ENCODE measurements at places on chromosomes 11 and 22.
A peak's percentile ranks its signal among the peaks of the same experiment; 100 is the strongest.

GRCh38 chr11:124938206-124938765, 2.4 kb upstream of the HEPACAM start:
- DNase-seq: no peak

DNA sequence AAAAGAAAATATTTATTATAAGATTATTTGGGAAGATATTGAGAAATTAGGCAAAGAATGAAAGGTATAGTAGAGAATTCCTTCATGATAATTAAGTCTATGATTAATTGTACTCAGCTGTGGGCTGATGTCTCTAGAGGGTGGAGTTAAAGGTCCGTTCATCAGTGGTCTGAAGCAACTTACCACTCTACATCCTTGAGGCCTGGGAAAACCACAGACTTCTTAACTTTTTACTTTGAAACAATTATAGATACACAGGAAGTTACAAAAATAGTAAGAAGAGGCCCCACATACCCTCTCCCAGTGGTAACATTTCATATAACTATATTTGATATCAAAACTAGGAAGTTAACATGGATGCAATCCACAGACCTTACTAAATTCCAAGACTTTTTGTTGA, 167.0 kb upstream of the NECTIN1 start:
- DNase-seq: no peak

GRCh38 chr11:73326929-73327811, 19.1 kb downstream of the ARHGEF17 start:
- peak; percentile 71 for DNase-seq

- DNase-seq: no peak
Observed at GRCh38 chr11:86784241-86784681, 16.1 kb upstream of the PRSS23 start.

GRCh38 chr11:41189701-41190436, 269.6 kb downstream of the LRRC4C start:
- DNase-seq: no peak

DNA sequence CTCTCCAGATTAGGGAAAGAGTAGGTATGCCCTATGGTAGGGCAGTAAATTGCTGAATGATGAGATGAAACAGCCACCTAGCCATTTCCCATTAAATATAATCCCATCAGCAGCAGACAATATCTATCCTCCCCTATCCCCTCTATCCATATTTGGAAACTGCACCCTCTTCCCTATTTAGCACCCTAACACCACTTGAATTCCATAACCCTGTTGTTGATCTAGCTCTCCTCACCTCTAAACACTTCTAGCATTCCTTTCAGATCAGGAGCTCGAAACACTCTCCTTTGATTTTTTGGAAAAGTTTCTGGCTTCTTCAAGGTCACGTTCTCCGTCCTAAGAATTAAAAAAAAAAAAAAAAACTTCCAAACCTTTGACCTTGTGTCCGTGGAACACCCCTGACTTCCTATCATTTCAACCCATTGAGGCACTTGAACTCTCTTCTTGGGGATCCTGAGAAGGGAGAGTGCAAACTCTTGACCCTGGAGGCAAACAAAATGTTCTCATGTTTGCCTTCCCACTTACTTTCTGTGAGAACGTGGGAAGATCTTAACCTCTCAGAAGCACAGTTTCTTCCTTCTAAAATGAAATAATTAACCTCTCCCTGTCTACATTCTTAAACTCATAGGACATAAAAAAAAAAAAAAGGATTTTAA, 19.0 kb downstream of the TRIM5 start:
- no peak for DNase-seq

- no peak for DNase-seq
Observed at GRCh38 chr11:95092549-95093324, 3.1 kb downstream of the ENDOD1 start.

- DNase-seq: no peak
Observed at GRCh38 chr11:35061516-35062440, 77.2 kb upstream of the CD44 start.

- no peak for DNase-seq
Observed at GRCh38 chr11:13942971-13943381, 19.5 kb upstream of the SPON1 start.

DNA sequence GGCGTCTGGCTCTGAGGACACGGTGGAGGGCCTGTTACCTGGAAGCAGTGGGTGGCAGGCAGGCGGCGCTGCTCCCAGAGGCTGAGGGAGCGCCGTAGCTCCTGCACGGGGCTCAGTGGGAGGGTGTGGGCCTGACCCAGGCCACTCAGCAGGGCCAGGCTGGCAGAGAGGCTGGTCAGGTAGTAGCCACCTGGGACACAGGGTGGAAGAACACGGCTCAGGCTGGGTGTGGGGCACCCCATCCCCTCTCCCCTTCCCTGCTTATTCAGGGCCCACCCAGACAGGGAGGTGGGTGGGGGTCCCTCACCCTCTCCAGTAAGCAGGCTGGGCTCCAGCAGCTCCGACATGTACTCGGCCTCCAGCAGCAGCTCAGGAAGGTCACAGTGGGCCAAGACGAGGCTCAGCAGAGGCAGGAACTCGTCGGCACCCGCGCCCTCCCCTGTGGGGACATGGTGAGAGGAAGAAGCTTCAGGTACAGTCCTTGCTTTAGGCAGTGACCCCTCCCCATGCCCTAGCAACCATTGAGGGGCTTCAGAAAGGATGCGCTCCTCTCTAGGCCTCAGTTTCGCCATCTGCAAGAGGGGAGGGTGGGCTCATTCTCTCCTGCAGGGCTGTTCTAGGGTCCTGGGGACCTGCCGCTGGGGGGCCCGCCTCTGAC, 2.9 kb downstream of the RIN1 start:
- DNase-seq: no peak

- DNase-seq: no peak
Observed at GRCh38 chr22:23744001-23744400, 6.9 kb downstream of the ZNF70 start.

- no peak for DNase-seq
Observed at GRCh38 chr11:22347857-22348487, 9.8 kb downstream of the SLC17A6 start.

- DNase-seq: no peak
Observed at GRCh38 chr11:74147199-74147929, 23.4 kb downstream of the C2CD3 start.

DNA sequence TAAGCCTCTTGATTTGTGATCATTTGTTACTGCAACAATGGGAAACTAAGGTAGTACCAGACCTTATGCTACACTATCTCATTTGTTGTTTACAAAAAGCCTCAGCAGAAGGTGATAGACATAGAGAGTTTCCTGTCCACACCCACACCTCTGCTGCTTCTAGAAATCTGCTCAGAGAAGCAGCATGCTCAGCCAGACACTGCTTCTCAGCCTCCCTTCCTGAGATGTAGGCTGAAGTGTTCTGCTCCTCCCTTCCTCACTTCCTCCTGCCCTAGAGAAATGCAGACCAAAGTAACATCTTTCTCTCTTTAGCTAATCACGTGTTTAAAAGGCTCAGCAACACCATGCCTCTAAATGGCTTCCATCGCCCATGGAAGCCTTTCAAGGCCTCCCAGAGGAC, 88.4 kb downstream of the SLC1A2 start:
- no peak for DNase-seq

DNA sequence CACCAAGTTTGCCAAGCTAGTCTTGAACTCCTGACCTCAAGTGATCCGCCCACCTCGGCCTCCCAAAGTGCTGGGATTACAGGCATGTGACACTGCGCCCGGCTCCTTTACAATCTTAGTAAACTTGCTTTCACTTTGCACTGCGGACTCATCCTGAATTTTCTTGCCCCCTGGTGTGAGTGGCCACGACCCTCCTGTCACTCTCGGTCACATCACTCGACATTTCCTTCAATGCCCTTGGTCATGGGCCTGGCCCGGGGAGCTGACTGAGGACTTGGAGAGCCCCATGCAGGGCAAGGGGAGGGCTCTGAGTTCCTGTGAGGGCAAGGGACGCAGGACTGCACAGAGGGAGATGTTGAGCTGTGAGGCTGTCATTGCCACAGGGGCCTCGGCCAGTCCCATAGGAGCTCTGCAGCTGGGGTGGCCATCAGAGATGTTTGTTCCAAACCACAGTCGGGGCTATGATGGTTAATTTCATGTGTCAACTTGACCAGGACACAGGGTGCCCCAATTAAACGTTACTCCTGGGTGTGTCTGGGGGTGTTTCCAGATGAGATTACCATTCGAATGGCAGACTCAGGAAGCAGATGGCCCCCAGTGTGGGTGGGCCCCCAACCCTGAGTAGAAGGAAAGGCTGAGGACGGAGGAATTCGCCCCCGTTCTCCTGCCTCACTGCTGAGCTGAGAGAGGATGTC, 21.2 kb downstream of the A4GALT start:
- DNase-seq: no peak

DNA sequence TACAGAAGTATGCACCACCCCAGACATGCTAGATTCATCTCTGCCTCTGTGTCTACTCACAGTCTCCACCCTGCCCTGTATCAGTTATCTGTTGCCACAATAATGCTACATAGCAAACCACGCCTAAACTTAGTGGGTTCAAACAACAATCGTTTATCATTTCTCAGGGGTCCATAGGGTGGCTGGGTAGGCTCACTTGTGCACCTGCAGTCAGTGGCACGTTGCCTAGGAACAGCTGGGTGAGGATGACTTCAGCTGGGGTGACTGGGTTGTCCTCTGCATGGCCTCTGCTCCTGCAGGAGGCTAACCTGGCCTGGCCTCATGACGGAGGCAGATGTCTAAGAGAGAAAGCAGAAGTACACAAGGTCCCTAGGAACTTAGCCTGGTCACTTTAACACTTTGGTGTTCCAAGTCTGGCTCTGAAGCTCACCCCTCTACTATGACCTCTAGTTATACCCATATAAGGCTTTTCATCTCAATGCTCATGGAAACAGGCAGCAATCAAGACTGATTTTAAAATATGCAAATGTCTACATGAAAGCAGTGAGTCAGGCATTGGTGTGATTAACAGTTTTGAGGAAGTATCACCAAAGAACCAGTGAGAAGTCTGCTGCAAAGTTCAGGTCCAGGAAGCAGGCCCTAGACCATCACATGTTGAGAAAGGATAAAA, 10.7 kb downstream of the OLFML1 start:
- peak; percentile 50 for DNase-seq

GRCh38 chr22:26075251-26075650, 94.0 kb upstream of the SEZ6L start:
- DNase-seq: no peak

DNA sequence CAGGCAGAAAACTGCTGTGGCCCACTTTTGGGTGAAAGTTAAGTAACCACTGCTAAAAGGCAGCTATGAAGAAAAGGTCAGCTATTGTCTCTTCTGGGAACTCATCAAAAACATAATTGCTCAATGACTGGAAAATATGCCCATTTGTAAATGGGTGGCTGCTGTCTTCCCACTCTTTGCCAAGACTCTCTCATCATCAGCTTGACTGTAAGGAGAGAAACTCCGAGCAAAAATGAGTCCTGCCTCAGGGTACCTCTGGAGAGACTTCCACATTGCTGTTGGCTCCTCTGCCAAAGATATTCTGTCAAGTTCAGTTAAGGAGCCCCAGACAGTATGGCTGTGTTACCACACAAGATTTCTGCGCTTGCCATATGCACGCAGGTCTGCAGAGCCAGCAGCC, 138.7 kb downstream of the BBOX1 start:
- DNase-seq: no peak

DNA sequence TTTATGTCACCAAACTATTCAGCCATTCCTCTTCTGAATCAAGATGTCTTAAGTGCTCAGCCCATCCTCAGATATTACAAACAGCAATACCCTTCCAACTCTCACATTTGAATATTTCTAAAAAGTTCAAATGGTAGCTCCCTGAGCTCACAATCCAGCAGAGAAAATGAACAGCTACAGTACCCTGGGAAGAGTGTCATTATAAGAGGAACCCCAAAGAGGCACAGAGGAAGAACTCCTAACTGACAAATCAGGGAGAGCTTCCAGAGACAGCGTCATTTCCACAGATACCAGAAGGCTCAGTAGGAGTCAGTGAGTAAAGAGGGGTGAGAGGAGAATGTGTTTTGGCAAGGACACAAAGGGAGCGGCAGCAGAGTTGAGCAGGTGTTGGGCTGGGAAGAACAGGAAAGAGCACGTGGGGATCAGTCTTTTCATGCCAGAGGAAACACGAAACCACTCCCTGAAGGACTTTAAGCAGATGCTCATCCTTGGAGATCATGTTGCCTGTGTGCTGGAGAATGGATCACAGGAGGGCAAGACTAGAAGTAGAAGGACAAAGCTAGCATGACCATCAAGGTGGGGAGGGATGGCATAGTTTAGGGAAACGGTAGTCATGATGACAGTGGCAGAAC, 4.3 kb downstream of the CLTCL1 start:
- DNase-seq: no peak

DNA sequence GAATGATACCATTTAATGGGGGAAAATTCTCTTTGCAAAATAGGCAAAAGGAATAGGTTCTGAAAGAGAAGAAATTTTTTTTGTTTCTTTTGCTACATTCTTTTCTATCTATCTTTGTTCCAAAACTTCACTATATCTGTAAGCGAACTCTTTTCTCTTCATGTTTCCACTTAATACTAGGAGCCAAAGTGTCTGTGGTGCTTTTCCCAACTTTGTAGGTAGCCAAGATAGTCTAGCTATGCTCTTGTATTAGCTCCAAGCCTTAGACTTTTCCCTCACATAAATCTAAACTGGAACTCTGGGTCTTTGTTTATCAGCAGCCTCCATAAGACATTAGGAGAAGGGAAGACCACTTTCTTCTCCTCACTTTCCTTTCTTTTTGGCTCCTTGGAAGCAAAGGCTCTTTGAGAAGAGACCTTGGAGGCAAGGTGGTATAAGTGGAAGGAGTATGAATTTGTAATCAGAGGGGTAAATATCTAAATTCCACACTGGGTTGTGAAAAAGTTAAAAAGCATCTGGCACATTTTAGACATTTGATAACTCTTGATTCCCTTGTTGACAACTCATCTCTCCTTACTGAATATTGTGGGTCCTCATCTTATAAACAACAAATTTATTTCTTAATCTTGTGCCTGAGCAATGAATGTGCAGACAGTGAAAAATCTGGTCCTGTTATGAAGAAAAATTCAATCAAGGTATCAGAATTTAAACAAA, 130.0 kb downstream of the EHF start:
- no peak for DNase-seq

DNA sequence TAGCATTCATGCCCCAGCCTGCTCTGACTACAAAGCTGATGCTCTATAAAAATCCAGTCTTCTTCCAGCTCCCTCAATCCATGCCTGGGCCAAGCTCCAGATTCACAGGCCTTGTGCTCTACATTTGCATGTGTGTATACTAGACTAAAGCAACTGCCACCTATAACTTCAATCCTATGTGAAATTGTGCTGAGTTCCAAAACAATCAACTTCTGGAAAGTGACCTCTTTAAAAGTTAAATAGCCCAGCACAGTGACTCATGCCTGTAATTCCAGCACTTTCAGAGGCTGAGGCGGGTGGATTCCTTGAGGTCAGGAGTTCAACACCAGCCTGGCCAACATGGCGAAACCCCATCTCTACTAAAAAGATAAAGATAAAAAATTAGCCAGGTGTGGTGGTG, 114.3 kb upstream of the ZC3H12C start:
- no peak for DNase-seq

DNA sequence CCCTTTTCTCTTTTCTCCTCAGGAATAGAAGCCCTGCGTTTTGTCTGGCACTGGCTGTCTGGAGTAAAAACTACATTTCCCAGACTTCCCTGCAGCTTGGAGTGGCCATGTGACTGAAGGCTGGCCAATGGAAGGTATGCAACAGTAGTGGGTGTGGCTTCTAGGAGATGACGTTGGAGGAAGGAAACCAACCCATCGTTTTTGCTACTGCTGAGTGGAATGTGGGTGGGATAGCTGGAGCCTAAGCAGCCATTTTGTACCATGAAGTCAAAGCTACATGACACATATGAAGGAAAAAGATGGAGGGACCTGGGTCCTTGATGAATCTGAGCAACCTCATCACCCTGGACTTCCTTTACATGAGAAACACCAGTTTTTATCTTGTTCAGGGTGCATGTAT, 19.6 kb downstream of the FGF3 start:
- DNase-seq: no peak
